IPS DF 6.9 (cell line): ENCODE measurements at places on chromosomes 2 and 18.

DNA sequence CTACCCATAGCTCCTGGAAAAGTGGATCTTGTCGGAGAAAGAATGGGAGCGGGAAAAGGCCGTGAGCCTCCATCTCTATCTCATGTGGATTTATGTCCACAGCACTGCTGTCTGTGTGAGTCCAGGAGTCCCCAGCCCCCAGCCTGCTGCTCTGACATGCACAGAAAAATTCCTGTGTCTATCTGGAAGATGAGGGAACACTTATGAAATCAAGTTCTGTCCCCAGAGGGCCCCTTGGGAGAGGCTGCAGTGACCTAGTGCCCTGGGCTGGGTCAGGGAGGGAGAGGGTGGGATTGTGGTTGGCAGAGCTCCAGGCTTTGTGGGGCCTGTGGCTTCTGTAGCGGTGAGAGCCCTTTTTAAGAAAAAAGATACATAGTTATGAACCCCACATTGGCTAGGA, 37.6 kb downstream of the HJURP start:
- DNase-seq, result no peak

GRCh38 chr2:80351231-80351630, 46.7 kb upstream of the LRRTM1 start:
- DNase-seq, result no peak

DNA sequence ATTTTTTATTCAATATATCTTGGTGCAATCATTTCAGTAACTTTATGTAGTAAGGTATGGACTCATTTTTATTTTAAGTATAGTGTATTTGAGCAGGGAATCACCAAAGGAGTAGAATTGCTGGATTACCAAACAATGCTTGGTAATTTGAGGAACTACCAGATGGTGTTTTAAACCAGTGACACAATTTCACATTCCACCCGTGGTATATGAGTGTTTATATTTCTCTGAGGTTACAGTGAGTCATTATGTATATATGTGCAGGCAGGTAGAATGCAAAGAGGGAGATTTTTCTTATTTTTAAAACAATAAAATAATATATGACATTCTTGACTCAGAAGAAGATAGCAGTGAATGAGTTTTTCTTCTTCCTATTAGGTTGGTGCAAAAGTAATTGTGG, 596.9 kb downstream of the DCC start:
- no peak for DNase-seq

DNA sequence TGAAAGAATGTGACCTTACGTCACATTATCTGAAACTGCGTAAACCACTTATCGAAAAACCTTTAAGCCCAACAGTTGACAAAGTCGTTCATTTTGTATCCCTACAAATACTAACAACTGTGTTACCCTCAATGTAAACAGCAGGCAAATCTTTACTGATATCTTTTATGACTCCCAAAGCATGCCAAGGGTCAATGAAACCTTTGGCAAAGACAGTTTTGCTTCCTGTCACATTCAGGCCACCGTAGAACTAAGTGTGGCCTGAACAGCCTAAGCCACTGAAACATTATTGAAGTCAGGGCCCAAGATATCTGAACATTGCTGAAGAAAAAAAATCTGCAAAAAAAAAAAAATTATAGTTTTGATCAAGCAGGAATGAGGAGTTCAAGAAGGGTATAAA, 77.3 kb downstream of the FAM124B start:
- no peak for DNase-seq

- DNase-seq, result no peak
Measured at GRCh38 chr18:11600321-11600720, 9.1 kb upstream of the SLC35G4 start.

- no peak for DNase-seq
Measured at GRCh38 chr2:128868686-128869551, 550.3 kb upstream of the HS6ST1 start.

- DNase-seq, result no peak
Measured at GRCh38 chr2:157874997-157875640, 1.0 kb downstream of the ACVR1 start.

DNA sequence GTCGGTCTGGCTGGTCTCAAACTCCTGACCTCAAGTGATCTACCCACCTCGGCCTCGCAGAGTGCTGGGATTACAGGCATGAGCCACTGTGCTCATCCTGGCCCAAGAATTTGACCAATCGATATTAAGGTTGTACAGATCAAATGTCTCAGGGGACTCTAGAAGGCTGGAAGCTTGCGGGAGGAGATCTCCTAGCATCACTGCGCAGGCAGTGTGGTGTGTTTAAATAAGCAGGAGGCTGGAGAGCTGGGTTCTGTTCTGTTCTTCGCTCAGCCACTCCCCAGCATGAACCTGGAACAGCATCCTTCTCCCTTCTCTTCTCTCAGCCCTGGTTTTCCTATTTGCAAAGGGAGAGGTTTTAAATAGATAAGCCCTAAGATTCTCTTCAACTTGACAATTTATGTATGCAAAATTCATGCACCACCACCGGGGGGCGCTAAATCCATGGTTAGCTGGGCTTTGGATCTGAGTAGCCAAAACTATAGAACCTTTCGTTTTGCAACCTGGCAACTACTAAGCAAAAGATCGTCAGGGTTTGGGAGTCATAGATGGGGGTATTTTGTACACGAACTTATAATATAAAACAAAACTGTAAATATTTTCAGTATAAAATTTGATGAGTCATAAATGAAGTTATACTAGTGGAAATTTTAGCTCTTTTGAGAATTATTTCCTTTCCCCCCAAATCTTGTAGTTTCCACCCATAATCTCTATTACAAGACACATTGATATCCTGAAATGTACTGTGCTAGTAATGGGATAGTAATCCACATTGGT, 60.6 kb downstream of the SLC16A14 start:
- peak; percentile 27 for DNase-seq

- DNase-seq, result peak; percentile 27
Measured at GRCh38 chr2:115596659-115597375, 1154.4 kb downstream of the DPP10 start.

- peak; percentile 31 for DNase-seq
Measured at GRCh38 chr2:235113854-235114253, 162.0 kb downstream of the SH3BP4 start.

GRCh38 chr2:234051374-234052070, 1.0 kb downstream of the SPP2 start:
- no peak for DNase-seq

DNA sequence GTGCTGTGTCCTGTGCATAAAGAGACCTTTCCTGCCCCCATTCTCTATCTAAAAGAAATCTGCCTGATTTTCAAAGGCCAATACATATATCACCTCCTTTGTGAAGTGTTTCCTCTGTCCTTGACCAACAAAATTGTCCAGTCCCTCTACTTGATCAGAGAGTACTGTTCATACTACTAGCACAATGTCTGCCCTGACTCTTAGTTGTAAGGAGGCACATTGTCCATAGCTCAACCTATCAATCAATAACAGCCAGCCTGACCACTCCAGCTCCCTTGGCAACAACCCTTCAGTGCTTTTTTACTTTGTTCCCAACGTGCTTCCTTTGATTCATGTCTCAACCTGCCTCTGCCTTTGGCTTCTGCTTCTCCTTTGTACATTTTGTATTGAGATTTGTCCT, 398.9 kb downstream of the TRIB2 start:
- no peak for DNase-seq

GRCh38 chr18:58580623-58581022, 48.3 kb downstream of the ALPK2 start:
- DNase-seq, result peak; percentile 60

- DNase-seq, result no peak
Measured at GRCh38 chr2:33559328-33559727, 39.8 kb downstream of the FAM98A start.

- DNase-seq, result no peak
Measured at GRCh38 chr2:169525434-169525833, 15.9 kb downstream of the KLHL41 start.

- DNase-seq, result no peak
Measured at GRCh38 chr2:9473308-9473984, 905 bp upstream of the IAH1 start.

- DNase-seq, result no peak
Measured at GRCh38 chr2:24435391-24436316, 55.4 kb upstream of the NCOA1 start.

GRCh38 chr2:237894396-237894979, 35.1 kb downstream of the RAMP1 start:
- no peak for DNase-seq

- DNase-seq, result peak; percentile 7
Measured at GRCh38 chr18:32548688-32549087, 78.0 kb upstream of the GAREM1 start.

GRCh38 chr2:25125976-25126375, 42.4 kb downstream of the POMC start:
- DNase-seq, result no peak

GRCh38 chr18:36187826-36188721, 777 bp downstream of the MOCOS start:
- no peak for DNase-seq

DNA sequence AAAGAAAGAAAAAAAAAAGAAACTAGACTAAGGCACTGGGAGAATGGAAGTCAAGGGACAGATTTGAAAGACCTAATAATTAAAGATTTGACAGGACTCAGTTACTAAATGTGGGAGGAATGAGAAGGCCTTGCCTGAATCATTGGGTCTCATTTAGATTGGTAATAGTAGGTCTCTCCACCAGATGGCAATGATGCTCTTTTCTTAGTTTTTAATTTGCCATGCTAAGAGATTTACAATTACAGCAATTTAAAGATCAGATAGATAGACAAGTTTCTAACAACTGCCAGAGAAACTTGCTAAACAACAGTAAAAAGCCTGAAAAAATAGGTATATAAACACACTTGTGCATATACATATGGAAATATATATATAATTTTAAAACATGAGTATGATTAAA, 153.0 kb downstream of the TMEM247 start:
- no peak for DNase-seq

GRCh38 chr2:236130349-236130998, 37.7 kb downstream of the GBX2 start:
- DNase-seq, result no peak

DNA sequence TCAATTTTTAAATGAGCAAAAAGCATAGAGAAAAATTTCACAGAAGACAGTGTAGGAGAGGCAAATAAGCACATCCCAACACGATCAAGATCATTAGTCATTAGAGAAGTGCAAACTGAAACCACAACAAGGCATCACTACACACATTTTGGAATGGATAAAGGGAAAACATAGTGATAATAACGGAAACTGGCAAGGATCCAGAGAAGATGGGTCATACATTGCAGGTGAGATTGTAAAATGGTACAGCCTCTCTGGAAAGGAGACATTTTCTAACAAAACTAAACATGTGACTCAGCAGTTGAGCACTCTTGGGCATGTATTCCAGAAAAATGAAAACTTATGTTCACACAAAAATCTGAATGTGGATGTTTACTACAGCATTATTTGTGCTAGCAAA, 98.3 kb upstream of the TMEM17 start:
- DNase-seq, result no peak

DNA sequence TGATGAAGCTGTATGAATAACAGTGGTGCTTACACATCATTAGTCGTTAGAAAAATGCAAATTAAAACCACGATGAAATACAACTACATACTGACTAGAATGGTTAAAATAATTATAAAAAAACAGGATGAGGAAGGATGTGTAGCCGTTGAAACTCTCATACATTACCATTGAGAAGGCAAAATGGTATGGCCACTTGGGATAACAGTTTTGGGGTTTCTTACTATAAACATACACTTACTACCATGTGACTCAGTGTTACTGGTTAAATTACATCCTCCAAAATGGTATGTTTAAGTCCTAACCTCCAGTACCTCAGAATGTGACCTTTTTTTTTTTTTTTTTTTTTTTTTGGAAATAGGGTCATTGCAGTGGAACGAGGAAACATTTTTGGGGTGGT, 58.4 kb downstream of the UBE2E3 start:
- no peak for DNase-seq
